AG04450 (cell line): ENCODE measurements at places on chromosomes 16 and 17.

DNA sequence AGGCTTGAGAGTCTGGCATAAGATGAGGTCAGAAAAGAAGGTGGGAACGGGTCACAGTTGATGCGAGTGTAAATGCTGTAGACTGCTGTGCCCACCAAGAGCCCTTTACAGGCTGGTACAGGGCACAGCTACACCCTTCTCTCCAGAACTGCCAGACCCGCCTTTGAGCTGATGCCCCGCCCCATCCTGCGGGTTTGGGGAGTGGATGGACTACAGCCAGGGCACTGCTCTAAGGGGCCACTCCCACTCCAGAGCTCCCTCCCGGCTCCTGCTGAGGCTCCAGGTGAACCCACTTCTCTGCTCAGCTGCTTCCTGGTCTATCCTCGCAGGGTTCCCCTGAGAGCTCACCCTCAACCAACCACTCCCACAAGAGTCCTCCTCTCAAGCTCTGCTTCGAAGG is 12.3 kb downstream of the MEIOB start:
- no peak for DNase-seq

DNA sequence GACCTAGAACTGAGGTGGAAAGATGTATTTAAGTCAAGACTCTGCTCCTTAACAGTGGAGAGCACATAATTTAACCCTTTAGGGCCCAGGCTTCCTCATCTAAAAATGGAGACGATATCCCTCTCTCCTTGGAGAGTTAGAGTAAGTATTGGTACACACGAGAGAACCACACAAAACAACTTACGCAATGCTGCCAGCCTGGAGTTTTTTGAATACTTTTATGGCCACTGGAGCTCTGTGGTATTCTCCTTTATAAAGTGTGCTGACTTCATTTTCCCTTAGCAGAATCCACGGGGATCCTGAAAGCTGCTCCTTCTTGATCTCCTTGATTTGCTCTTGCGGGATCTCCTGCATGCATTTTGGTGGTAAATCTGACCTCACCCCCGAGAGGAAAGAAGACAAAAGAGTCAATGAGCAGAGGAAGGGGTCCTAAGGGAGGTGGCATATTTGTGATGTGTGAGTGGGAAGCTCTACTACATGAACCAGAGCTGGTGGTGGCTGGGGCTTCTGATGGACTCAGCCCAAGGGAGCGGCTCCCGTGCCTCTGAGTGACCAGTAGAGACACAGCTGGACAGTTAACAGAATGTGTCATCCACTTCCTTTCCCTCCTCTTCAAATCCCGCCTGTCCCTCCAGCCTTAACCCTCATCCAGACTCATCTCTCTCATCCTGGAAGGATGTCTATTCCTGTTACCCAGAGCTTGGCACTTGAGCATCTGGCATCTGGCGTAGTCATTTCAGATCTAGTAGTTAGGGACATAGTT is 9.4 kb downstream of the MLKL start:
- DNase-seq, result no peak

- no peak for DNase-seq
These were observed 20.2 kb upstream of the GUCY2D start for GRCh38 chr17:7982173-7982572.

DNA sequence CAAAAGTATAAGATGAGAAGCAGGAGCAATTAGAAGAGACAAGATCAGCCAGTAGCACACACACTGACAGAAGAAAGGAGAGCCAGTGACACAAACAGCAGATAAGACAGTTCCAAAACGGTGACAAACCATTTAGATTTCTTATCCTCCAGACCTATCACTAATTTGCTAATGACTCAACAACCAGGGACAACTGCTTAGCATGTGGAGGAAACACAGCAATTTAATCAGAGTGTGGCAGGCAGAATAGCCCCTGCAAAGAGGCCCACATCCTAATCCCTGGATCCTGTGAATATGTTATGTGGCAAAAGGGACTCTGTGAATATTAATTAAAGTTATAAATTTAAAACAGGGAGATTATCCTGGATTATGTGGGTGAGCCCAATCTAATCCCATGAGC is 81.1 kb downstream of the CACNG1 start:
- no peak for DNase-seq

DNA sequence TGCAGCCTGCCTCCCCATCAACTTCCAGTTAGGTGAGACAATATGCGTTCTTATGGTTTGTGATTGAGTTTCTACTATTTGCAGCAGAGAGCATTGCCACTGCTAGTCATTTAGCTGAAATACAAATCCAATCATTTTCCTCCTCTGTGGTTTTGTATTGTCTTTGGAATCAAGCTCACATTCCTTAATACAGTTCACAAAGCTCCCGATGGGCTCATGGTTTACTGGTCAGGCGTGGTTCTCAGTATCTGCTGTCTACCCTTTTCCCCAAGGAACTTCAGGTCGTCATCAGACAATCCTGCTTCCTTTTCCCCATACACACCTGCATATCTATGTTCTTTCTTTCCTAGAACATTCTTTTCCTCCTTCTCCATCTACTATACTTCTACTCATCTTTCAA is 69.6 kb upstream of the GAS7 start:
- DNase-seq, result no peak

DNA sequence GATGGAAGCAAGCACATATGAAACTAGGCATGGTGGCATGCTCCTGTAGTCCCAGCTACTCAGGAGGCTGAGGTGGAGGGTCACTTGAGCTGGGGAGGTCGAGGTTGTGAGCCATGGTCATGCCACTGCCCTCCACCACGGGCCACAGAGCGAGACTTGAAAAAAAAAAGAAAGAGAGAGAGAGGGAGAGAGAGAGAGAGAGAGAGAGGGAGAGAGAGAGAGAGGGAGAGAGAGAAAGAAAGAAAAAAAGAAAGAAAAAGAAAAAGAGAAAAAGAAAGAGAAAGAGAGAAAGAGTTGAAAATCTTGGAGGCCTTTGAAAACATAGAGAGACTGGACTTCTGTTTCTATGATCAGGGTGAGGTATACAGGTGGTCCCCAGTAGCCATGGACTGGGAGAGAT is 15.4 kb upstream of the ARL4D start:
- DNase-seq, result no peak

GRCh38 chr17:299546-299945 is 53.1 kb downstream of the RPH3AL start:
- DNase-seq, result no peak

GRCh38 chr16:49972961-49973360 is 52.1 kb upstream of the CNEP1R1 start:
- DNase-seq, result no peak

DNA sequence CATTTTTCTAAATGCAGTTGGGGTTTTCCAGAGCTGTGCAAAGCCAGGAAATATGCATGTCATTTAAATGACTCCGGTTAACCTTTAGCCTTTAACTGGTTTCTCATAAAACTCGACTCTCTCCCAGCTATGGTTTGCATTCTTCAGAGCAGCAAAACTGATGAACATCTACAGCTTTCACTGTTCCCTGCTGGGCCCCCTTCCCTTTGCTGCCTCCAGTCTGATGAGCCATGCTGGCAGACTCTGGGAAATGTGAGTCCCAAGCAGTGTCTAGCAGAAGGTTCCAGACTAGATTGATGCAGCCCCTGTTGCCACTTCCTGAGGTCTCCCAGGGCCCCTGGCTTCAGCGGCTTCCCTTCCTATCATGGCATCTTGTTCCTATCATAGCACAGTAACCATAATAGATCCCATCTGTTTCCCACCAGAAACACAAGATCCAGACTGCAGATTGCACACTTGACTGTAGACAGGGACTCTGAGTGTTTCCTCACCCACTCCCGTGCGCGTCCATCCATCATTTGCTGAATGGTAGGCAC is 135.4 kb downstream of the CLEC16A start:
- peak; percentile 93 for DNase-seq

GRCh38 chr17:32240750-32241149 is 24.9 kb upstream of the RHBDL3 start:
- no peak for DNase-seq

GRCh38 chr17:29252101-29252791 is 5.6 kb downstream of the CRYBA1 start:
- DNase-seq, result no peak

DNA sequence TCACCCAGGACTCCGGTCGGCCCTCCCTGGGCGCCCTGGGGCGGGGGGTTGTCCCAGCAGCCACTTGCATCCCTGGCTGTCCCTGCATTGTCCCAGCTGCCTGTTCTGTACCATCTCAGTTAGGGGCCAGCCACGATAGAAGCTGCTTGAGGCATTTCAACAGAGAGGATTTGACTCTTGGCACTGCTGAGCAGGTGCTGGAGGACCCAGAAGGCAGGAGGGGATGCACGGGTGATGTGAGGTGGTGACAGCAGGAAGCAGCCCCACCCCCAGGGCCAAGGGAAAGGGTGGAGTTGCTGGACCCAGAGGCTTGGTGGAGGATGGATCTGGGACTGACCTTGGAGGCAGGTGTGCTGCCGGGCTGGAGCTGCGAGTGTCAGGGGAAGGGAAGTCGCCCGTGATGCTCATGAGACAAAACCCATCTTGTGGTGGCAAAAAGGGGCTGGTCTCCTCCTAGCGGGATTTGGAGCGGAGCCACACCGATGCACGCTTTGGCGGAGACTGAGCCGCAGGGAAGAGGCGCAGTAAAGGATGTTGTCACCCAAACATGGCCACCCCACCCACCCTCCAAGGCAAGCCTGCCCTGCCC is 188.0 kb upstream of the GSE1 start:
- DNase-seq, result no peak

DNA sequence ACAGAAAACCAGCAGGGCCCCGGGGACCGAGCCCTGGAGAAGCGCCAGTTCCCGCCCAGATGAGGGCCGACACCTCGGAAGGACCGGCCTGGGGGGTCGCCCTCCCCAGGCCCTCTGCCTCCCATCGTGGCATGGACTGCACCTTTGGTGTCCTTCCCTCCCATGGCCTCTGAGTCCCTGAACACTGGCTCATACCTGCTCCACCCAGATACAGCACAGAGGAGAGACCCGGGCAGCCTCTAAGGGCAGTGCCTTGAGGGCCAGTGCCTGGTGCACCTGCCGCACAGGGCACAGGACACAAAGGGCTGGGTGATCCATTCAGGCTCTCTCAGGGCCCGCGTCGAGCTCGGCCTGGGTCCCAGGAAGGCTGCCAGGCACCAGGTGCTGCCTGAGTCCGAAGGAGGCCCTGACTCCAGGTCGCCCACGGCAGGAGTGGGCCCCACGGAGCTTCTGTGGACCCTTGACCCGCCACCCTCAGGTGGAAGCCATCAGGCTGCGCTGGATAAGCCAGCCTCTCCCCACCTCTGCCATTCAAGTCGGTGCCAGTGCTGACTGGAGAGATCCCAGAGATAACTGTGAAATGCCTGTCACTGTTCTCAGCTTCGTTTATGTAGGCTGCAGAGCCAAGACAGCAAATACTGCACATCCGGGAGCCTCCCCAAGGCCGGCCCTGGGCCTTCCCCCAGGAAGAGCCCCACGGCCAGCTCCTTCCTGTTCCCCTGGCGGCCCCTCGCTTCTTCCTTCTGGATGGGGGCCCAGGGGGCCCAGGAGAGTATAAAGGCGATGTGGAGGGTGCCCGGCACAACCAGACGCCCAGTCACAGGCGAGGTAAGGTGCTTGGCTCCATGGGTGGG is at the start of gene ZG16B:
Gene ZG16B, plus strand, starts transcription at position 803 of the 854 bp plus-strand sequence. CDS start 139 bp downstream, outside the sequence.
- no peak for DNase-seq

GRCh38 chr16:89712274-89712781 is 8.4 kb downstream of the VPS9D1 start:
- no peak for DNase-seq

GRCh38 chr16:56538331-56538730 is 18.5 kb upstream of the BBS2 start:
- no peak for DNase-seq

DNA sequence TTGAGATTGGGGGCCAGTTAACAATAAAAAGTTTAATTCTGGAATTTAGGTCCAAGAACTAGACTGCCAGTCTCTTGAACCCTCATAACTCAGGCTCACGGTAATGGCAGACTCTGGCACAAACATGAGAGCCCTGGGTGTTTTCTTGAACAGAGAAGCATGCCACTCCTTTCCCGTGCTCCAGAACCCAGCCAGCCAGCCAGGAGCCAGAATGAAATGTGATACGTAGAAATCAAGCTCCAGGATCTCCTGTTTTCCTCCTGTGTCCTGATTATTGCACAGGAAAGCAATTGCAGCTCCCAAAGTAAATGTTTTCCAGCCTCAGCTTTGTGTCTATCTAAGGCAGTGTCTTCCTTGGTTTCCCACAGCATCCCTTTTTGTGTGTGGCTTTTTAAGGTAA is 46.2 kb upstream of the NOL11 start:
- no peak for DNase-seq

DNA sequence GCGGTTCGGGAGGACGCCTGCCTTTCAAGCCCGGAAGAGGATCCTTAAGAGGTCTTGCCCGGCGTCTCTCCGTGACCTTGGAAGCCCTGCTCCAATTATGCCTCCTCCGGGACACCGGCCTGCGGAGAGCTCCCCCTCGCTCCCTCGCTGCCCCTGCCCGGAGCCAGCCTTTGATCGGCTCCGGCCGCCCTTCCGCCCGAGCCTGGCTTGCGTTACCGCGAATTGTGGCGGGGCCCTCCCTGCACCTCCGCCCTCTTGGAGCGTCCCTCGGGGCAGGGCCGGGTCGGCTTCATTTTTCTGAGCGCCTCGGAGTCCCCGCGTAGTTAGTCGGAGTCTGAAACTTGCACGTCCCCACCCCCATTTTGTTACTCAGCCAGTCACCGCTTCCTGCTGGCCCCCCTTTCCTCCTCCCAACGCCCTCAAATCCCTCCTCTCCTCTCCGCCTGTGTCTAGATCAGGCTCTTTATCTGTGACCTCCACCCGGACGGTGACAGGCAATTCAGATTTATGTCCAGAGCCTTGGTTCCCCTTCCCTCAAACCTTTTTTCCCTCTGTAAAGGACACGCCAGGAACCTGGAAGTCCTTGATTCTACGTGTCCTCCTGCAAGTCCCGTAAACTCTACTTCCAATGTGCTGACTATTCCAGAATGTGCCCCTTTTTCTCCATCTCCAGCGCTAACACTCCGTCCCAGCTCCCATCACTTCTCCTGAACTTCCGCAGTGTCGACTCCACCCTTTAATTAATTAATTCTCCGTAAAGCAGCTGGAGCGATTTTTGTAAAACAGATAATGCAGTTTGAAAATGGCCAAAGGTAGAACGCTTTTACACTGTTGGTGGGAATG is 569 bp upstream of the RABEP2 start:
- no peak for DNase-seq

GRCh38 chr16:85315866-85316265 is 203.6 kb upstream of the CIBAR2 start:
- DNase-seq, result no peak

- DNase-seq, result no peak
These were observed 7.7 kb downstream of the MINK1 start for GRCh38 chr17:4840893-4841242.

DNA sequence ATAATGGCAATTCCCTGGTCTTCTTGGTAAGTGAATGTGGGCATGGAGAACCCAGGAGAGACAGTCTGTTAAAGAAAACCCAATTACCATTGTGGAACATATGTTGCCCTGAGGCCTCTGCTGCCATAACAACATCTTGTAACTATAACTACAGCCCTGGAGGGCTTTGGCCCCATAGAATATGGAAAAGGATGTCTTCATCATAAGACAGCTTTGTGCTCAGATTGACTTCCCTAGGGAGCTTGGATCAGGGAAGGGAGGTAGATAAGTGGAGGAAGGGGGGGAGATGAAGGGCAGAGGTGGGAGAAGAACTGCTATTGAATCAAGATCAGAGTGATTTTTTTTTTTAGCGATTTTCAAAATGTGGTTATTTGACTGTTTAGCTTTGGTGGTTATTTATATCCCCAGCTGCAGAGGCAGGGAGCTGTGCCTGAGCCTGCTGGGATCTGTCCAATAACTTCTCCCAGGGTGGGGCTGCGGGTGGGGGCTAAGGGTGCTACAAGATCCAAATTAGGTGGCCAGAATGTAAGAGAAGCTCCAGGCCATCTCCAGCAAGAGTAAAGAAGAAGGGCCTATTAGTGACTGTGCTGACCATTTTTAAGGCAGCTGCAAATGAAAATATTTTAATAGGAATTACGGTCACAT is 5.3 kb upstream of the KAT7 start:
- DNase-seq, result no peak
